ENCODE measurements at places on chromosomes 3 and 15. TPM values are rescaled to one million over a fixed set of nuclear protein-coding genes. Genes with fewer than 3 reads are reported as not detected.
A peak's percentile ranks its signal among the peaks of the same experiment; 100 is the strongest.

GRCh38 chr3:6542795-6543194 lies 318.1 kb upstream of the GRM7 start:
- H3K4me1 ChIP-seq, result no peaks in the 10 kb centered on the region
- no peak for DNase-seq
- H3K36me3 ChIP-seq, result no peaks in the 10 kb centered on the region

GRCh38 chr3:86814321-86814720 lies 176.6 kb downstream of the VGLL3 start:
- no peak overlapping the region for H3K27ac ChIP-seq
- no peak for DNase-seq
- no peak overlapping the region for H3K4me3 ChIP-seq
- H3K4me1 ChIP-seq, result no peaks in the 10 kb centered on the region
- H3K36me3 ChIP-seq, result no peaks in the 10 kb centered on the region

DNA sequence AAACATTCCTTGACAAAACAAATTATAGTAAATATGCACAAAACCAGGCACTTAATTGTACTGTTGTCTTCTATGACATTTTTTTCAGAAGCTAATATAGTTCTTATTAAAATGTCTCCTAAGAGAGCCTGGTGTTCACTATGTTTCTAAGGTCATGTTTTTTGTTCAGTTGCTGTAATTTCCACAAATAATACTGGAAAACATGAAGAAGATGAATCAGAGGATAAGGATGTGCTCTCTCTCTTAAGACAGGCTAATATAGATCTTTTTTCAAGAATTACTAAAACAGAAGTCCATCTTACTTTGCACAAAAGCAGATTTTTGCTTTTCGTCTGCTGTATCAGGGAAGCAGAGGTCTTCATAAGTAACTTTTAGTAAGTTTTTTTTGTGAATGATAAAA lies 823.0 kb upstream of the NECTIN3 start:
- H3K36me3 ChIP-seq, result no peaks in the 10 kb centered on the region
- no peak overlapping the region for H3K27ac ChIP-seq
- H3K4me1 ChIP-seq, result no peaks in the 10 kb centered on the region
- no peak overlapping the region for H3K4me3 ChIP-seq
- H3K27me3 ChIP-seq, result no peaks in the 10 kb centered on the region

- peak overlapping the region; percentile 52 for H3K27ac ChIP-seq
- peaks cover 6% of the 10 kb centered on the region for H3K4me1 ChIP-seq
- H3K36me3 ChIP-seq, result no peaks in the 10 kb centered on the region
- no peak for DNase-seq
- H3K4me3 ChIP-seq, result no peak overlapping the region
Observed at GRCh38 chr15:68608206-68608843, 29.5 kb downstream of the CORO2B start.

The FAM174B gene
- total RNA-seq, result 34.7 TPM

DNA sequence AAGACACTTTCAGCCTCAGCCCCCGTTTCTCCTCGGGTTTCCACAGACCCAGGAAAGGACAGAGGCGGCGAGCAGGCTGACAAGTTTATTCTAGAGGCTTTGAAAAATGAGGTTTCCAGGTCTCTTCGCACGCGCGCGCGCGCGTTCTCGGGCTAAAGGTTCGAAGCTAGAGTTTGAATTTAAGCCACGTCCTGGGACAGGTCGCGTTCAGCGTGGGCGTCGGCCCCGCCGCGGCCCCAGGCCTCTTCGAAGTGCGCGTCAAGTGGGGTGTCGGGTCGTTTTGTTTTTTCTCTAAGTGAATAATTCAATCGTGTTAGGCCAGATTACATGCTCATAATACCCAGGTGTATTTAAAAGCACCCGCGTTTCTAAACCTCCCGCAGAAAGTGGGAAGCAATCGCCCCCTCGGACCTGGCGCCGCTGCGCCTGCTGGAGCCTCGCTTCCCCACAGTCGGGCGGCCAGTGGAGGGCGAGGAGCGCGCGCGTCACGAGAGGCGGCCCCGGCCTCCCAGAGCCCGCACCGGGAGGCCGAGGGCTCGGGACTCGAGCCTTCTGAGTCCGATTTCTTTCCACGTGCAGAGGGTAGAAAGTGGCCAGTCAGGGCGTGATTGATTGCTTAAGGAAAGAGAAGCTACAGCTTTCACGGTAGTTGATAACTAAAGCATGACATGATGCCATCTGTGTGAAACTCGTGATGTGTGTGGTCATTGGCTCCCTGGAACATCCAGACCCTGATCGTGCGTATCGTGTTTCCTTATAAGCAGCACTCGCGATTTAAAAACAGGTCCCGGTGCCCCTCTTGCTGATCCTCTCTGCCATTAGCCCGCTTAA lies 15.8 kb upstream of the SOX2 start:
- no peaks in the 10 kb centered on the region for H3K27me3 ChIP-seq
- peak overlapping the region; percentile 36 for H3K27ac ChIP-seq
- no peaks in the 10 kb centered on the region for H3K36me3 ChIP-seq
- no peak for DNase-seq

DNA sequence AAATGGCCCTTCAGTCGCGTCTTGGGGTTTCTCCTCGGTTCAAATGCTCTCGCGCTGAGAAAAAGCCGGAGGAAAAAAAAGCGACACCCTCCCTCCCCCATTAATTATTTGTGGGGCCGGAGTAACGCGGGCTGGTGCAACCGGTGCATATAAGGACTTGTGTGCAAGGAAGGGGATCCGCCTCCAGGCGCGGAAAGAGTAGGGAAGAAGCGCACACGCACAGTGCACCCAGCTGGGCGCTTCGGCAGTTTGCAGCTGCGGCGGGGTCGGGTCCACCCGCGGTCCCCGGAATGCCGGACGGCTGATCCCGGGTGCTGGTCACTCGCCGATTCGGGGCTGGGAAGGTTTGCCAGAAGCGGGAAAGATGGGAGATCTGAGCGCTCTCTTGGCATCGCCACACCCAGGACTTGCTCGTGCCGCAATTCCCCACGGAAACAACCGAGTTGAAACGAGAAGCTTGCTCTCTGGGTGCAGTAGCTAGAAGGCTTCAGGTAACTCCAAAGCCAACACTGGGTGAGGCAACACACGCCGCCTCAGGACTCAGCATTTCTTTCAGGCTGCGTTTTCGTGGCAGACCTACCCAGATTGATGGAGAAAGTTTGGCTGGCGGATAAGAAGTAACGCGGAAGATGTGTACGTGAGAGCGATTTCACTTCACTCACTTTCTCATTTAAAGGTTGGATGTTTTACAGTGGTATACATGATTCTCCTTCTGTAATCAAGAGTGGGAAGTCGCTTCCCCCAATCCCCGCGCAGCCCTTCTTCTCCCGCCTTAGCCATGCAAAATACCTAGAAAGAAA lies 720 bp upstream of the TNIK start:
- H3K27ac ChIP-seq, result peak overlapping the region; percentile 80
- peak overlapping the region; percentile 64 for H3K4me3 ChIP-seq
- no peaks in the 10 kb centered on the region for H3K4me1 ChIP-seq
- DNase-seq, result no peak
- H3K27me3 ChIP-seq, result no peaks in the 10 kb centered on the region
- H3K36me3 ChIP-seq, result no peaks in the 10 kb centered on the region

GRCh38 chr15:63474810-63475316 lies 29.5 kb upstream of the USP3 start:
- H3K27ac ChIP-seq, result peak overlapping the region; percentile 62
- no peak overlapping the region for H3K4me3 ChIP-seq

- H3K4me1 ChIP-seq, result peaks cover 4% of the 10 kb centered on the region
- no peaks in the 10 kb centered on the region for H3K36me3 ChIP-seq
- no peak overlapping the region for H3K27ac ChIP-seq
- DNase-seq, result no peak
Observed at GRCh38 chr3:126125341-126125740, 41.4 kb upstream of the SLC41A3 start.

The NMNAT3 gene
- total RNA-seq, result 6.6 TPM

Measured in breast epithelium (tissue), 4 donors.